ENCODE measurements at places on chromosomes 16 and 17. TPM values are rescaled to one million over a fixed set of nuclear protein-coding genes. Genes with fewer than 3 reads are reported as not detected.
A peak's percentile ranks its signal among the peaks of the same experiment; 100 is the strongest.

- DNase-seq = no peak
Measured at GRCh38 chr17:70290770-70291169, 121.4 kb downstream of the KCNJ2 start.

The PPL gene
- not detected for total RNA-seq

DNA sequence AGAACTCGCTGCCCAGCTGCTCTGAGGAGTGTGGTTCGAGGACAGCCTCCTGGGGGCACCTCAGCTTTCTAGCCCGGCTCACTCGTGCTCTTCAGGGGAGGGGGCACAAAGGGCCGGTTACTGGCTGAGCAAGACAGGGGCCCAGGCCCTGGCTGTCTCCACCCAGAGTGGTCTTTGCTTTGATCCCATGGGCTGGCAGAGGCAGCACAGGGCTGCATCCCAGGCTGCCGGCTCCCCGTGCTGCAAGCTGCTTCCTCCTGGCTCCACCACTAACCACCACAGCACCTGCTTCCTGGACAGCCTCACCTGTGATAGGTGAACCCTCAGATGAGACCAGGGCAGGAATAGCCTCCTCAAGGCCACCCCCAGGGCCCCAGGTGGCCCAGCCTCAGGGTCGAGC lies 6.8 kb downstream of the SPPL2C start:
- DNase-seq = no peak

GRCh38 chr17:6145946-6146345 lies 75.8 kb downstream of the WSCD1 start:
- DNase-seq = no peak

GRCh38 chr17:71522383-71522782 lies 598.4 kb upstream of the SOX9 start:
- DNase-seq = no peak

- no peak for DNase-seq
Measured at GRCh38 chr17:20157001-20157310, 147.8 kb downstream of the SPECC1 start.

The ZMYND15 gene
- total RNA-seq = not detected

DNA sequence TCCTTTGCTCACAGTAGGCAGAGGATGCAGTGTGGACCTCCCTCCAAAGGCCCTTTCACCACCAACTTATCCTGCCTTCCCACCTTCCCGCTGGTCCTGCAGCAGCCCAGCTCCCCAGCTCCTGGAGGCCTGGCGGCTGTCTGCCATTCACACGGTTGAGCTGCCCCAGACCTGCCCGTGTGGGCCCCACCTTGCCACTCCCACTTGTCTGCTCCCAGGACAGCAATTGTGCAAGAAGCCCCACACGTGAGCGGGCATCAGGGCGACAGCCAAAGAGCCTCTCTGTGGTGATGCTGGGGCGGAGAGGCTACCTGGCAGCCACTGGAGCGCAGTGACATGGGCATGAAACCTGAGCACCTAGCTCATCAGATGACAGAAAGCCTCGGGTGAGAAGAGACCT lies 248.6 kb upstream of the MAF start:
- no peak for DNase-seq

The ZPBP2 gene
- not detected for total RNA-seq

The FOXO3B gene
- 3.2 TPM for total RNA-seq

DNA sequence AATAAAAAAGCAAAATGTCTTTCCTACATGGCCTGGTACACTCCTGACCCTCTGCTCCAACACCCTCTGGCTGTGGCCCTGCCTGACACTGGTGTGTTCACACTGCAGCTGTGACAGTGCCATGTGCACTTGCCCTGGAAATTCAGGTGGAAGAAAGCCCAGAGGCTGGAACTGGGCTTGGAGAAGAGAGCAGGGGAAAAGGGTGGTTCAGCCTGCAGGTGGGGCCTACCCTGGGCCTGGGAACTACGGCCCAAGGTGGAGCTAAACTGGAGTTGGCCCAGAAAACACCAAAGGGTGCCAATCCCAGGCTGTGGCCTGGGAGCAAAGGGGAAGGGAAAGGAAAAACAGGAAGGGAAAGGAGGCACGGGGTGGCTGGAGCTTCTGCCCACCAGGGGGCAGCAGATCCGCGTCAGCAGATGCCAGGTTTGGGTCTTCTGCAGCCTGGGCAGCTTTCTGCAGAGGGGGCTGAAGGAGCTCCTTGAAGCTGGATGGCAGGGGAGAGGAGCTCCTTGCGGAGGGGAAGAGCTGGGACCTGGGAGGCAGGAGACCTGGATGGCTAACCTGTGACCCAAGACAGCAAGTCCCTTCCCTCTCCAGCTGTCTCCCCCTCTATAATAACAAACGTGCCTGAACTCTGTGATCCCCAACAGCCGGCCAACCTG lies 15.4 kb upstream of the CTCF start:
- DNase-seq = peak; percentile 78

DNA sequence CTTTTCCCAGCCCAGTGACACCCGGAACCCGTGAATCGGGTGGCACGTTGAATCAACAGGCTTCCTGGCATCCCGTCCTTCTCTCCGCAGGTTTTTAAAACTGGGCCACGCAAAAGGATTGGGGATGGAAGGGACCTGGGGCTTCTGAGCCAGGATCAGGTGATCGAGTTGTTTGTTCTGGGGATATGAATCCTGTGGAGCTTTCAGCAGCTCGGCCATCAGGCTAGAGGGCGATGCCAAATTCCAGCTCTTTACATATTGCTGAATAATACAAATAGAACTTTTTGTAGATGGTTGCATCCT lies 473 bp downstream of the SUPT6H start:
- no peak for DNase-seq

Data from activated CD4-positive, alpha-beta T cell treated with anti-CD3 and anti-CD28 coated beads, Interleukin-2, amount 10 ng/mL, durations not matched to agents 7 days and 5 days (primary cell).